ENCODE measurements at places on chromosomes 6 and 20. TPM values are rescaled to one million over a fixed set of nuclear protein-coding genes. Genes with fewer than 3 reads are reported as not detected.

The BPIFB2 gene
- not detected for total RNA-seq

The CASS4 gene
- 31.4 TPM for total RNA-seq

The CTNNBL1 gene
- 51.0 TPM for total RNA-seq

The CCN6 gene
- not detected for total RNA-seq

The PSMB8 gene
- 62.9 TPM for total RNA-seq

The DEFB124 gene
- total RNA-seq: not detected

The ULBP2 gene
- 1.00 TPM for total RNA-seq

The C4A gene
- 217 TPM for total RNA-seq

The PKIB gene
- total RNA-seq: 4.0 TPM

The TMEM244 gene
- not detected for total RNA-seq

The GJA1 gene
- total RNA-seq: 37.5 TPM

- no peak for DNase-seq
Measured at GRCh38 chr6:32854376-32855178, 585 bp downstream of the PSMB9 start.

DNA sequence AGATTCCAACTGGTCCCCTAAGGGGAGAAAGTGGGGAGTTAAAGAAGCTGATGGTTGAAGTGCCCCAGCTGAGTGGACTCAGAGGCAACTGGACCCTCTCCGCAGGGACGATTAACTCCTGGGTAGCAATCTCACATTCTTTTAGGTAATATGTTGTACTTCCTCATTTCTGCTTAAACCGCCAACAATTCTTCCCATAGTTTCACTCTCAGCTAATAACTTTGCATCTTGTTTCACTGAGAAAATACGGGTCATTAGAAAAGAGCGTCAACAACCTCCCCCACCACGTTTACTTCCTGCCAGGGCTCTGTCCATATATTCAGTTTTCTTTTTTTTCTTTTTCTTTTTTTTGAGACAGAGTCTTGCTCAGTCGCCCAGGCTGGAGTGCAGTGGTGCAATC lies 39.5 kb upstream of the CHD6 start:
- no peak for DNase-seq

GRCh38 chr6:169527306-169527705 lies 174.5 kb downstream of the WDR27 start:
- no peak for DNase-seq

GRCh38 chr6:99822741-99823512 lies 171.1 kb downstream of the MCHR2 start:
- DNase-seq: no peak

DNA sequence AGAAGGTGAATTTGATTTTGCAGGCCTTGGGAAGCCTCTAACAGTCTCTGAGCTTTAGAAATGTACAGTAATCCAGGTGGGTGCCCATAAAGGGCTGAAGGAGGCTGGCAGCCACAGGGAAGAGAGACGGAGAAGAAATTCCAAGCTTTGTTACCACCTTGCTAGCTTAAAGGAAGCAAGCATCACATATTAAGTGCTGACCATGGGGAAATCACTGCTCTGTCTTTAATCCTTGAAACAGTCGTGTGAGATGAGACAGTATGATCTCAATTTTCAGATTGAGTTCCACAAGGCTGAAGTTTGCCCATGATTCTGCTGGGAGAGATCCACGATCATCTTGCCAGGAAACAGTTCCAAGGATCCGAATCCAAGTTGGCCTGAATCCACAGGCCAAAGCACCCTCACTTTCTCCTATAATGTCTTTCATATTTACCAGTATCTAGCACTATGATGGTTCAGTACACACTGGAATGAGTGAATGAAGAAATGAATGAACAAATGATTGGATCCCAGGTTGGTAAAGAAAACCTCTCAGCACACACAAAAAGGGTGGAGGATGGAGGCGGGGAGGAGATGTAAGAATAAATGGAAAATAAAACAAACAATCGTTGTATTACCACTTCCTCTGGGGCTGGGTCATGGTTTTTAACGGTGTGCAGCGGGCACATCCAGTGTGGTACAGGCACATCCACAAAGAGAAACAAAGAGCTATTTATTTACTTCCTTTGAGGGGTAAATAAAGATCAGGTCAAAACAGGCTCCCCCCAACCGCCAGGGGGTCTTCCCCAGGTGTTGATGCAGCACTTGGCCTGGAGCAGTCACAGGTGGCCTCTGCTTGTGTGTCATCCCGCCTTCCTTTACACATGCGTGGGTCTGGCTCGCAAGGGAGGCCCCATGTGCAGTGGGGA lies 28.2 kb upstream of the TAF8 start:
- no peak for DNase-seq

GRCh38 chr6:79062708-79063107 lies 15.3 kb downstream of the PHIP start:
- no peak for DNase-seq

- no peak for DNase-seq
Measured at GRCh38 chr6:56046576-56046975, 171.2 kb upstream of the BMP5 start.

DNA sequence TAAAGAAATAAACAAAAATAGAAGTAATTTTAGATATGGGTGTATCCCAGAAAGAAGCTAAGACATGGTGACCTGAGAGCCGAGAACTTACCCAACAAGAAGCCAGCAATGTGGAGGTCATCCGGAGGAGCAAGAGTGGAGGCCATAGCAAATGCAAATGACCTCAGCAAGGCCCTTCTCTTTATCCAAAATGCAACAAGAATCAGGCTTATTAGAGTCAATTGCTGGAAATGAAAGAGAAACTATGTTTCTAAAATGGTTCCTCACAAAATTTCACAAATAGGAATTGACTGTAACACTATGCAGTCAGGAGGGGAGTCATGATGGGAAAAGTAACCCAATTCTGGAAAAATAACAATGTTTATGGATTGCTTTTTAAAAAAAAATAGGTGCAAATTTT lies 90.4 kb downstream of the TNFAIP3 start:
- DNase-seq: no peak

GRCh38 chr20:41034239-41034638 lies 5.6 kb downstream of the TOP1 start:
- no peak for DNase-seq

DNA sequence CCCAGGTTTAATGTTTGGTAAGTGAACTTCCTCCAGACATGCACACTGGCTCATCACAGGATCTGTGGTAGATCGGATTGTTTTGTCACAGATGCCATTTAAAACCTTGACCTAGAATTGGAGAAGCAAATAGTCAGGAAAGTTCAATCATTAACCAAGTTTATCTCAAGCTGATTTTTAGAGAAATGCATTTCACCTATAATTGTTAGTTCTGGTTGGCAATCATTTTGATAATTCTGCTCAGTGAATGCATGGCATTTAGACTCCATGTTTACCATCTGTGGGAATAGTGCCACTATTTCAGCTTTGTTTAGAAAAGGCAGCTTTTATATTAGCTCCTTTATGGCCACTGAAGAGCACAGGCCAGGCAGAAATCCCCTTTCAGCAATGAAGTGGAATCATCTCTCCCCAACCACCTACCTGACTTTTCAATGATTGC lies 73.9 kb upstream of the IPCEF1 start:
- no peak for DNase-seq

DNA sequence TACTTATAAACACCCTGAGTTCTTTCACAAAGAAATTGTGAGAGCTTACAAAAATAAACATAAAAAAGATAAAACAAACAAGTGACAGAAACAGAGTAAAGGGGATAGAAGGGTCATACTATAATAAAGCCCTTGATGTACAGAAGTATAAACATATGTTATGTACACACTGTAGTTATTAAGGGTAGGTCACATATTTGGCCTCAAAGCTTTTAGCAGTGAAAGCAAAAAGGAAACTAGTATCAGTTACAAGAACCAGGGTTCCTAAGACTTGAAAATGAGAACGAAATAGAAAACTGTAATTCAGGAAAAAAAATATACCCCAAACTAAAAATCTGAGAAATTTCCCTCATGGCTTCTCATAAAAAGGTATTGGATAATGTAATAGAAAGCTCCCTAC lies 380.6 kb downstream of the HDGFL1 start:
- DNase-seq: no peak

DNA sequence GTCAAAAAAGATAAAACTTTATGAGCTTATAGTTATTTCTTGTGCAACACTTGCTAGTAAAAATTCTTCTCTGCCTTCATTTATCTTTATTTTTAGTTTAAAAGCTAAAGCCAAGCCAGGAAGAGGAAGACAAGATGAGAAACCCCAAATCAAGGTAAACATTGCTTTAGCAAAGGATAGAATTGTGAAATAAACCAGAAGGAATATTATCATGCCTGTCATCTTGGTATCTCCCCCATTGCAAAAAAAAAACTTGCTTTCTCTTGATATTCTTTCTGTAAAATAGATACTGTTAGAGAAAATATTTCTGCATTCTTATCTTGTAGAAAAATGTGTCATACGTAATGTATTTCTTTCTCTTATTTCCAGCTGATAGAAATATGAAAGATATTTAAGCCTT lies 432.8 kb downstream of the GJA1 start:
- no peak for DNase-seq

GRCh38 chr20:30815577-30816181 lies 441.8 kb upstream of the DEFB115 start:
- peak; percentile 78 for DNase-seq

DNA sequence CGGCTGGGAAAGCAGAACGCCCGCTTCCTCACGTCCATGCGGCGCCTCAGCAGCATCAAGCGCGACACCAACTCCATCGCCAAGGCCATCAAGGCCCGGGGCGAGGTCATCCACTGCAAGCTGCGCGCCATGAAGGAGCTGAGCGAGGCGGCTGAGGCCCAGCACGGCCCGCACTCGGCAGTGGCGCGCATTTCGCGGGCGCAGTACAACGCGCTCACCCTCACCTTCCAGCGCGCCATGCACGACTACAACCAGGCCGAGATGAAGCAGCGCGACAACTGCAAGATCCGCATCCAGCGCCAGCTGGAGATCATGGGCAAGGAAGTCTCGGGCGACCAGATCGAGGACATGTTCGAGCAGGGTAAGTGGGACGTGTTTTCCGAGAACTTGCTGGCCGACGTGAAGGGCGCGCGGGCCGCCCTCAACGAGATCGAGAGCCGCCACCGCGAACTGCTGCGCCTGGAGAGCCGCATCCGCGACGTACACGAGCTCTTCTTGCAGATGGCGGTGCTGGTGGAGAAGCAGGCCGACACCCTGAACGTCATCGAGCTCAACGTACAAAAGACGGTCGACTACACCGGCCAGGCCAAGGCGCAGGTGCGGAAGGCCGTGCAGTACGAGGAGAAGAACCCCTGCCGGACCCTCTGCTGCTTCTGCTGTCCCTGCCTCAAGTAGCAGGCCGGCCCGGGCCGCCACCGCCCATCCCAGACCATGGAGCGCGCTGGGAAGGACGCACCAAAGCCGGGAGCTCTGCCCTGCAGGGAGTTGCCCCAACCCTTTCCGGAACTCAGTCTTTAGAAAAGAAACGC lies 36.7 kb downstream of the STX11 start:
- DNase-seq: no peak

GRCh38 chr6:23690453-23691049 lies 435.5 kb upstream of the NRSN1 start:
- DNase-seq: no peak

DNA sequence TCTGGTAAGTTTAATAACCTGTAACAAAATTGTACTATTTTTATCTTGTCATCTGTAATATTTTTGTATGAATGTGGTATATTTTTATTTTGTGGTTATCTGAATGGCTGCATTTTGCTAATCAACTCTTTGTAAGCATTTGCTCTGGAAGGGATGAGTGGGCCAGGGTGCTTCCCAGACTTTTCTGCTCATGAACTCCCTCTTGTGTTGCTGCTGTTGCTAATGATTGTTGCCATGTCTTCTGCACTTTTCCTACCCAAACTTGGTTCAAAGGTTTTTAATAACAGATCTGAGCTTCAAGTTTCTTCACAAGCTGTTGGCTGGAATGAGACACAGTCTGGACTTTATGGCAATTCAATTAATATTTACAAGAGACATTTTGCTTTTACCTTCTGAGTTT lies 1005.7 kb downstream of the HACE1 start:
- DNase-seq: no peak

GRCh38 chr6:147067184-147067583 lies 137.0 kb upstream of the STXBP5 start:
- no peak for DNase-seq

DNA sequence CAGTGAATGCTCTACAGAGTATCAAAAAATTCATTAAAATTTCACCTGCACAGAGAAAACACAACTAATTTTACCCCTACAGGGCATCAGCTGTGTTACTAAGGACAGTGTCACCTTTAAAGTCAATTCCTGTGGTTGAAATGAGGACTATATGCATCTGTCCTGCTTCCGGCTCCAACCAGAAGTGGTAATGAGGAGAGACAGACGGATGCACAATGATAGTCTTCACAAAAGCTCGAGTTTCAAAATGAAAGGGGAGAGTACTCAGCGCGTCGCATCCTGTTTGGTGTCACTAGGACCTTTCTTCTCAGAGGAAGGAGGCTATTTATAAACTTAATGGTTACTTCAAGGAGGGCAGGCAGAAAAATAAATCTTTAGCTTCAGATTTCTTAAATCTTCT lies 86.5 kb downstream of the LYRM4 start:
- no peak for DNase-seq

- no peak for DNase-seq
Measured at GRCh38 chr6:33183071-33183683, 9.1 kb downstream of the COL11A2 start.

GRCh38 chr6:43739642-43740091 lies 30.3 kb upstream of the VEGFA start:
- peak; percentile 8 for DNase-seq

GRCh38 chr6:15200087-15200486 lies 45.8 kb upstream of the JARID2 start:
- no peak for DNase-seq

GRCh38 chr6:120587381-120587780 lies 746.9 kb downstream of the TBC1D32 start:
- no peak for DNase-seq

Data from upper lobe of left lung (tissue), 6 donors.